ENCODE measurements at places on chromosomes 5 and 9.
A peak's percentile ranks its signal among the peaks of the same experiment; 100 is the strongest.

DNA sequence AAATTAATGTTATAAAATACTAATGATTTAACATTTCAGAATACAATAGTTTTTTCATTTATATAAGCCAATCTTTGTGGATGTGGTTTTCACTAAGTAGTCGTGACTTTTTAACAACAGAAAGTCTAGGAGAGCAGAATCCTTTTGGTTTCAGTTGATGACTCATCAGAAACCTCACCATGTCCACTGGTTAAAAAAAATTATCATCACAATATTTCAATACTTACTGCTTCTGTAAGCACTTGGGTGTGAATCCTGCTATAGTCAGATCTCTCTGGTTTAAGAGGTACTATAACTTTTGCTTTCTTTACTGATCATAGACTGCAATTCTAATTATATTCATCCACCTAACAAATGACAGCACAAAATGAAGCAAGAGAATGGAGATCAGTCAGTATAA is 77.2 kb downstream of the MRPS30 start:
- DNase-seq: no peak

DNA sequence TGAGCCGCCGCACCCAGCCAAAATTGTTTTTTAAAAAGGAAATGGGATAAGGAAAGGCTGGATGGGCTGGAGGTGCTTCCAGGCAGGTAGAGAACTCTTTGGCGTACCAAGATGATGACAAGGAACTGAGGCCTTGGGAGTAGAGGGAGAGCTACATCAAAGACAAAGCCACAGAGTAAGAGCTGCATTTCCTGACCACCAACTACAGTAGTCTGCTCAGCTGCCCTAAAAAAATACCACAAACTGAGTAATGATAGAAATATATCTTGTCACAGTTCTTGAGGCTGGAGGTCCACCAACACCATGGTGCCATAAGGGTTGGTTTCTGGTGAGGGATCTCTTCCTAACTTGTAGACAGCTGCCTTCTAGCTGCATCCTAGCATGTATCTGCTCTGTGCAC is 8.2 kb downstream of the OR1K1 start:
- DNase-seq: no peak

DNA sequence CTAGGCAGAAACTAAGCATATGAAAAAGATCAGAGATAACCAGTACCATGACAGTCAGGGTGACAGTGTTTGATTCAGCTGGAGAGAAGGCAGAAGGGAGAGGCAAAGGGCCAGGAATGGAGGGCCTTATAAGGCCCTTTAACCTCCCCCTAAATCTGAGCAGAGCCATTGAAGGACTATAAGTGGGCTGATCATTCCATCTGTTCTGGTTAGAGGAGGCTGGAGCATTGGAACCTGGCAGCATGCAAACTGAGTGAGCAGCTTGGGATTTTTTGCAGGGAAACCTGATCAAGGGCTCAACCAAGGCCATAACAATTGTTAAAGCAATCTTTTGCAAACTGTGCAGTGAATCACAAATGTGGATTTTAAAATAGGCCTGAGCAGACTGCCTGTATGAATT is 174.5 kb upstream of the DAP start:
- DNase-seq: no peak

DNA sequence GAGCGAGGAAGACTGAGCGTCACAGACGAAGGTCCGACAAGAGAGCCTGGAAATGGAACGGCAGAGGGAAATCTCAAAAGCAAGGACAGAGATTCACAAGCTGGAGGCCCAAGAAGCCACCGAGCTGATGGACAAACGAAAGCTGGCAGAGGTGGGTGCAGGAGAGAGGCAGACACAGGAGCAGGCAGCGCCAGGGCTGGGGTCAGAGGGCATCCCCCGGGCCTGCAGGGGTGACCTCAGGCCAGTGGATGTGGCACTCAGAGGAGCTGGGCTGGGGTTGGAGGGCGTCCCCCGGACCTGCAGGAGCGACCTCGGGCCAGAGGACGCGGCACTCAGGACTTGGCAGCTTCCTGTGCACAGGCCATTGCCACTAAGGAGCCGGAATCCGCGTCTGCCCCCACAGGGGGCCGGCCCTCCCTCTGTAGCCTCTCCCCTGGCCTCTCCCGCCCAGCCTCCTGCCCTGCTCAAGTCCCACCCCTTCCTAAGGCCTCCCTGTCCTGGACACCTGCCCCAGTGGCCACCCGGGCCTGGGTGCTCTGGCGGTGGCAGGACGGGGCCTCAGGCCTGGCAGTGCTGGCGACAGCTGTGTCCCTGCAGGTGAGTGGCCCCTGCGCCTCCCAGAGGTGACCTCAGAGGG is 40.4 kb downstream of the EXD3 start:
- no peak for DNase-seq

GRCh38 chr5:67969631-67970030 is 245.9 kb upstream of the PIK3R1 start:
- no peak for DNase-seq

- DNase-seq: no peak
Observed at GRCh38 chr9:96553070-96553469, 66.6 kb downstream of the CDC14B start.

GRCh38 chr5:57416278-57416994 is 66.2 kb downstream of the ACTBL2 start:
- peak; percentile 64 for DNase-seq

DNA sequence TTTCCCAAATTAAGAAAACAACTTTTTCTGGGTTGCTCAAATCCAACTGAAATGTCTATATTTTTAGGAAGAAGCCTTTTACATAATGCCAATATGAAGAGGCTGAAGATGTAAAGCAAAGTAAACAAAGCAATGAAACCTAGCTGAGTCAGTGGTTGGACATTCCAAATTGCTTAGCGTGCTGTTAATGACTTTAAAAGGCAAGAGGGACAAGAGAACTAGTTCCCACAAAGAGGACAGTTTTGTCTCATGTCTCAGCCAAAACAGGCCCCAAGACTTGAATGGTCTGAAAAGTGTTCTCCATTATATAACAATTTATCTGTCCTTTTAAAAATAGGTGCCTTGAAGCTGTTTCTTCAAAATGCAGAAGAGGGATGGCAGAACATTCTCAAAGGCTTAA is 407.0 kb downstream of the ENC1 start:
- no peak for DNase-seq

GRCh38 chr9:22108581-22109370 is 99.7 kb upstream of the CDKN2B start:
- DNase-seq: no peak

DNA sequence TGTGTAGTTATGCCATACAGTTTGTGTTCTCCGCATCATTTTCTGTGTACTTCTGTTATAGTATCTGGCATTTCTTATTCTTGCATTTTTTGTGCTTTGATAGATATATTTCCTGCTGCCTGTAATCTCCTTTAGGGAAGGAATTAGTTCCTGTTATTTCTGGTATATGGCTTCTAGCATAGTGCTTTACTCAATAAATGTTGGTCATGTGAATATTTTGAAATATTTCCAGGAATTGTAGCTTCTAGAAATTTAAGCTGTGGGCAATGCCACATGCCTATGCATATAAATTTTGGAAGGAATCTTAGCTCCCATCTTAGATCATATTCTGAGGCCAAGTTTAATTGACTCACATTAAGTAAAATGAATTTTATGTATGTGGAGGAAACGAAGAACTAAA is 11.5 kb upstream of the PRRC1 start:
- no peak for DNase-seq

DNA sequence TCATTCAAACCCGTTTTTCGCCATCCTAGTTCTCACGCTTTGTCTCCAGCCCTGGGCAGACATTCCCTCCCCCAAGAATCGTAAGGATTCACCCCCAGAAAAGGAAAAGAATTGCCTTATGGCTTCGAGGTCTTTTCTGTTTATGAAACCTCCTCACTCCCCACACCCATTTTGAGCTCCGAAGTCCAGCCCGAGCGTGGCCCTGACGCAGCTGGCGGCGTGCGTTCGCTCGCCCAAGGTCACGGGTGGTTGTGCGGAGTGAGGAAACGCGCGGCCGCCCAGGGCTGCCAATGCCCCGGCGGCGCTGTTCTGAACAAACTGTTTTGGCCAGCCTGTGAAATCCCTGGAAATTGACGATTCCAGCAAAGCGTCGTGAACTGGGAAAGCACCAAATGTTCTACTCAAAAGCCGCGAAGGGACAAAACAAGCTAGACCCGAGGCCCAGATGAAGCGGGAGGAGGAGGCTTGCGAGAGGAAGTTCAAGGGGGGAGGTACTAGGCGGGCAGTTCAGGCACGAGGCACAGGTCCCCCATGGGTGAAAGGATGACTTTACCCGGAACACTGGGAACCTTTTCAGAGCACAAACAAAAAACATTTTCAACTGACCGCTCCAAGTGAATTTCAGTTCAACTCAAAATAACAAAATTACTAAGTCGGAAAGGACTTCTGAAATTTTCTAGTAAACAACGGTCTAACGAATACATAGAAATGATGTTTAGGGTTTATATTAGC is 683 bp upstream of the ZFAND5 start:
- DNase-seq: no peak

GRCh38 chr9:36162211-36162738 is 6.9 kb upstream of the CCIN start:
- DNase-seq: peak; percentile 6

GRCh38 chr9:8484597-8485191 is 685.1 kb upstream of the DMAC1 start:
- no peak for DNase-seq

DNA sequence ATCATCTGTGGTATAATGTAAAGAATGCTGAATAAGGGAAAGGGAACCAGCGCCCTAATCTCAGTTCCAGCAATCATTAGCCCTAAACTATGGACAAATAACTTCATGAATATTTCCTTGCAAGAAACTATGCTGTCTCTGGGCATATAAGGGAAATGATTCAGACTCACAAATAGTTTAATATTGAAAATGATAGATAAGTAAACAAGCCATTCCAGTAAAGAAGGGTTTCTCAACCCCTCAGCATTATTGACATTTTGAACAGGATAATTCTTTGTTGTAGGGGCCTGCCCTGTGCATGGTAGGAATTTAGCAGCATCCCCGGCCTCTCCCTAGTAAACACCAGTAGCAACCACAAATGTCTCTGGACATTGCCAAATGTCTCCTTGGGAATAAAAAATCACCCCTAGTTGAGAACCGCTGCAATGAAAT is 23.8 kb downstream of the C5 start:
- DNase-seq: no peak

- no peak for DNase-seq
Observed at GRCh38 chr5:54807421-54807820, 178.0 kb downstream of the ESM1 start.

GRCh38 chr5:139403418-139403786 is 487 bp downstream of the SPATA24 start:
- no peak for DNase-seq

DNA sequence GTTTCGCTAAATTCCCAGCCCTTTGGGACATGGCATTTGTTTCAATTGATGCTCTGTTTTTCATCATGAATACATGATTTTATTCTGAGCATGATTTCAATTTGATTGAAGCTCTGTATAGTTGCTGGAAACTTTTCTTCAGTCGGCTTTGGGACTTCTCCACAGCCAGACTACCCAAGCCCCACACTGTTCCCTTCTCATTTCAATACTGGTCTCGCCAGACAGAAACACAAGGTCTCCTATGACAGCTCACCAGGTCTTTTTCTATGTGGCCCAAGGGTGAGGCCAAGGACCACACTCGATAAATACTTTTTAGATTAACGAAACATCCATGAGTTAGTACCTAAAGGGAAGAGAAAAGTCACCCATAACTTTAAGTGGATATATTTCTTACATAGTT is 132.2 kb downstream of the ARL15 start:
- no peak for DNase-seq

DNA sequence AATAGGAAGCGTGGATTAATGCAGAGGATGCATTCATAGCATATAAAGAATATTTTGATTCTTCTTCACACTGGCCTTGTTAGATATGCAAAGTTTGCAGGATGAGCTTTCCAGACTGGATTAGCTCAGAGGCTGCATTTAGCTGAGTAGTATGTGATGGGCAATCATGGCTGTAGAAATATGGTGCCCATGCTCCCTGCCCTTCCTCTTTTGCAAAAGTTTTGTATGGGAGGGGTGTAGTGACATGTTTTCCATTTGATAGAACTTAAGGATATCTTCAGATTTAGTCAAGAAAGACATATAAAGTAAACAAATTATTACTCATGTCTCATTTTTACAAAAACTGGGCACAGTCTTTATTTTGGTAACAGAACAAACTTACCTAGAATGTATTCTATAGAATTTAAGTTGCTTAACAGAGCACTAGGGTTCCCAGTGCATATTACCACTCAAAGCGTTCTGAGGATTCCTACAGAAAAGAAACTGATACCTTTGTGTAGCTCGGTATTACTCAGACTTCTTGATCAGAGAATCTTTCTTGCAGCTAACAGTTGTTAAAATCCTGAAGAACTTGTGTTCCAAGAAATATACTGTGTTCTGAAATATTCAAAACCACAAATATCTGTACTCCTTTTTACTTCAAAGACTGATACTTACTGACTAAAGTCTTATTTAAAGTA is 9.8 kb downstream of the GTF3C4 start:
- no peak for DNase-seq

GRCh38 chr9:132945186-132946130 is 1.0 kb upstream of the TSC1 start:
- DNase-seq: no peak

DNA sequence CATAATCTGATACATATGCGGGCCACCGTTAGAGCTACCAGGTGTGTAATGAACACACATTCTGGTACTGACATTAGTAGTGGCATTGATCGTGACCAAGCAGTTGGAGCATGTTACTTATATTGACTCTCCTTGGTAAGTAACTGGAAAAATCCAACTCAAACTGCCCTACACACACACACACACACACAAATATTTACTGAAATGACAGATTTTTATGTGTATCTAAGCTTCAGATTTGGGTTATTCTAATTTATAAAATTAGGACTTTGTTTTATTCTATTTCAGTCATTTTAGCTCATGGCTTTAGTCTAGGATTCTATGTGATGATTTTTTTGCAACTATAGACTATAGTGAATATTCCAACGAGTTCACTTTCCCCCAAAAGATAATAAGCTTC is 1280.2 kb upstream of the ACO1 start:
- DNase-seq: no peak

GRCh38 chr5:60993875-60994571 is 49.0 kb downstream of the NDUFAF2 start:
- no peak for DNase-seq

DNA sequence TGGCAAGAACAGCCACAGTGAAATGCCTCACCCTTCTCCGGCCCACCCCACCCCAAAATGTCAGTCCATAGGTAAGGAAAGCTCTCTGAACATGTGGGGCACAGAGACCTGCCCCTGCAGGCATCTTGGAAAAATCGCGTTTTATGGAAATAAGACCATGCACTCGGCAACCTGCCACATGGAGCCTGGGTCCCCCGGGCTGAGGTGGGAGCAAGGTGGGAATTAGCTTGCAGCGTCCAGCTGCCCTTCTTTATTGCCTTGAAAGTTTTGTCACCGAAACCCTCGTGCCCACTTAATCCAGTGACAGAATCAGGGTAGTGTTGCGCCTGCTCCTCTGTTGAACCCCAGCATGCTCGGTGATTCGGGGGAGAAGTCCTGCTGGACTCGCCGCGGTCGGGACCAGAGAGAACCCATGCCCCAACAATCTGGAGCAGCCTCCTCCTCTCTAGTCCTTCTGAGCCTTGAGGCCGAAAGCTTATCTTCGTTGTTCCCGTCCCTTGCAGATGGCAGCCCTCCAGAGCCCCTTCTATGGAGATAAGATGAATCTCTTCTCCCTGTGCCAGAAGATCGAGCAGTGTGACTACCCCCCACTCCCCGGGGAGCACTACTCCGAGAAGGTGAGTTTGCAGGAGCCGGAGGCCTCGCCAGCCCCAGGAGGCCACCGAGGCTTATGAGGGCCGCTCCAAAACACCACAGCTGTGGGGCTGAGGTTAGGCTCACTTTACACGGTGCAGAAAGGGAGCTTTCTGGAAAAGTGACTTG is 67.9 kb downstream of the PSMB7 start:
- no peak for DNase-seq

- peak; percentile 29 for DNase-seq
Observed at GRCh38 chr5:170206216-170206615, 26.6 kb upstream of the C5orf58 start.
